ENCODE measurements at places on chromosomes 11 and 22.

- DNase-seq: peak; percentile 39
Measured at GRCh38 chr11:9688716-9689511, 25.0 kb downstream of the SWAP70 start.

DNA sequence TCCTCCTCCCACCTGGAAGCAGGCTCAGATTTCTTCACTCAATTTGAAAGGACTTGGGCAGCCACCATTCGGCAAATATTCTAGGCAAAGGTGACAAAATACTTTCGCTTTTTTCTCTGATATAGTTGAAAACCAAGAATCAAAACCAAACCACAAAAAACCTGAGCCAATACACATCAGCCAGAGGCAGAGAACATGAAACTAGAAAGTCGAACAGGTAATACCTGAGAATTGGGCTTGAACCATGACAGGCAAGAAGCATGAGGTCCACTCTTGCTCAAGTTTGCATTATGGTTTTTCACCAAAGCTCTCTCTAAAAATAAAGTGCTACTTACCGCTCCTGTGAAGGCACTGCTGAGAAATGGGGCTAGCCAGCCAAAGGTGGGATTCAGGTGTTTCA lies 26.2 kb upstream of the LDLRAD3 start:
- no peak for DNase-seq

DNA sequence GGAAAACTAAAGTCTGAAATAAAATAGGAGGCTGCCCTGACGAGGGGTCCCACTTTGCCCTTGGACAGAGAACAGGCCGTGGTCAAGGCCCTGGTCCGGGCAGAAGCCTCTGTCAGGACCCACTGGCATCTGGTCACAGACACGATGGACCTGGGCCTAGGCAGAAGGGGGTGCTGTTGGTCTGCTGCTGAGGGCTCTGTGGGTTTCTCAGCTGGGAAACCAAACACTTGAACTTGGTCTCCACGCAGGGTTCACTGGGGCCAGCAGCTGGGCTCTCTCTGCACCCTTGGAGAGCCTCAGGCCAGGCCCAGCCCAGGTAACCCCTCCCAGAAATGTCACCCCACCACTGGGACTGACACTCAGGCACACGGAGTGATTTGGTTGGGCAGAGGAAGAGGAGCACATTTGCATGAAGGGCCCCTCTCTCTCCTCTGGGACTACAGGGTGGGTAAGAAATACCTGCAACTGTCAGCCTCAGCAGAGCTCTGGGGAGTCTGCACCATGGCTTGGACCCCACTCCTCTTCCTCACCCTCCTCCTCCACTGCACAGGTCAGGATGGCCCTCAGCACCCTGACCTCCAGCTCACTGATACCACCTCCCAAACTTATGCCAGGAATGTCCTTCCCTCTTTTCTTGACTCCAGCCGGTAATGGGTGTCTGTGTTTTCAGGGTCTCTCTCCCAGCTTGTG lies 48.1 kb upstream of the TOP3B start:
- no peak for DNase-seq

GRCh38 chr22:46057246-46058090 lies 80.5 kb upstream of the WNT7B start:
- peak; percentile 62 for DNase-seq

DNA sequence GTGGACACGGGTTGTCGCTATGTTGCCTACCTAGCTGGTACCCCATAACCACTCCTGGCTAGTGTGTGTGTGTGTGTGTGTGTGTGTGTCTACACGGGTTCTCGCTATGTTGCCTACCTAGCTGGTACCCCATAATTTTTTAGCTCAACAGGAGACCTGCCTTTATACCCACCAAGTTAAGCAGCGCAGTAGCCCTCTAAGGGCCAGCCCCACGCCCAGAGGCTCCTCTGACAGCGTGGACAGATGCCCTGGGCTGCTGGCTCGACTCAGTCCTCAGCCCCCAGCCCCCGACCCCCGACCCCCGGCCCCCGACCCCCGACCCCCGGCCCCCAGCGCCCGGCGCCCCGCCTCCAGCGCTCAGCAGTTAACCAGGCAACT lies 351 bp upstream of the AKIP1 start:
- DNase-seq: no peak

DNA sequence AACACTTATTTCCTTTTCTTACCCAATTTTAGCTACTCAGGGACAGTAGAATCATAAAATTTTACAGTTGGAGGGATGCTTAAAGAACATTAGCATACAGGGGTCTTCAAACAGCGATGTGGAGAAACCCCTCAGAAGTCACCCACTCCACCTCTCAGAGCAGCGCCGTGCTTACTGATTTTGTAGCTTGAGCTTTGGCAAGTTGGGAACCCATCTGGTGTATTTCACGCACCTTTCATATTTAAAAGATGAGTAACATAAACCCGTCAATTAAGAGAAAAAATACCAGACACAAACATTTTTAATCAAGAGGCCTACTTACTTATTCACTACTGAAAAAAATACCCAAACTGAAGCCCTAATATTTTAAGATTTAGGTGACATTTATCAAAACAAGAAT lies 80.9 kb downstream of the ADAMTS15 start:
- no peak for DNase-seq

DNA sequence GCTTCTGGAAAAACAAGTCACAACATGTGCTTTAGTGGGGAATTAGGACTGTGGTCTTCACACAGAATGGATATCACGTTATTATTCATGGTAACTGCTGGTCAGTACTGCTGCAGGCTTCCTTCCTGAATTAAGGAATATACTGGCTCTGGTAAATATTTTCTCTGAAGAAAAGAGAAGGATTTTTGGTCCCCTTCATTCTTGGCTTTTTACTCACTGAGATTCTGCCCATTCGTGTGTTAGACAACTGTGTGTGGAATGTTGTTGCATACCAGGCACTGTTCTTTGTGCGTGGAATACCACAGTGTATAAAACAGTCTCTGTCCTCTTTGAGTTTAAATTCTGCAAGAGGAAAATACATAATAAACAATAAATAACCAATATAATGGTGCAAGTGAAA lies 80.3 kb downstream of the ALX4 start:
- no peak for DNase-seq
